Stimulated activated CD8-positive, alpha-beta memory T cell treated with anti-CD3 and anti-CD28 coated beads, Interleukin-4, amount 100 ng/mL, for 1 hour (primary cell): ENCODE measurements at places on chromosomes 4 and X.

GRCh38 chr4:56910172-56910967 lies 2.7 kb downstream of the REST start:
- no peak for DNase-seq

GRCh38 chr4:78951862-78952472 lies 12.7 kb upstream of the PAQR3 start:
- no peak for DNase-seq

- DNase-seq, result no peak
Measured at GRCh38 chr4:127214931-127215330, 417.8 kb upstream of the INTU start.

DNA sequence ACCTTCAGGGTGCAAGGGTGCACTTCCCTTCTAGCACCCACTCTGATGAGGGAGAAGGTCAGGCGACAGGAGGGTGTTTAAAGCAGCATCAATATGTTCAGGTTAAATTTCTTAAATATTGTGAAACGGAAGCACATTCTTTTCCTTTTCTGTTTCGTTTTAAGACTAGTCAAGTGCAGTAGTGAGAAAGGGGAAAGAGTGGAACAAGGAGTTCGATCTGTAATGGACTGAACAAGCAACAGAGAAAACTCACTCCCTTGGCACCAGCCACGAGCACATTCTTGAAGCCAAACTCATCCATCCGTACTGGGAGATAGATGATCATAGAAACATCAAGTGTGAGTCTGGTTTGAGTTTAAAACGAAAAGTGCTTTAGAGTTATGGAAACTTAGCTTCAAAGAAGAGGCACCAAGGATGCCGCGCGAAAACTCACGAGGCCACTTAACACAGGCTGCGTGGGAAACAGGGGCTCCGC lies 815 bp downstream of the FAM53A start:
- DNase-seq, result no peak

GRCh38 chr4:182207830-182208396 lies 35.3 kb upstream of the TENM3 start:
- no peak for DNase-seq

DNA sequence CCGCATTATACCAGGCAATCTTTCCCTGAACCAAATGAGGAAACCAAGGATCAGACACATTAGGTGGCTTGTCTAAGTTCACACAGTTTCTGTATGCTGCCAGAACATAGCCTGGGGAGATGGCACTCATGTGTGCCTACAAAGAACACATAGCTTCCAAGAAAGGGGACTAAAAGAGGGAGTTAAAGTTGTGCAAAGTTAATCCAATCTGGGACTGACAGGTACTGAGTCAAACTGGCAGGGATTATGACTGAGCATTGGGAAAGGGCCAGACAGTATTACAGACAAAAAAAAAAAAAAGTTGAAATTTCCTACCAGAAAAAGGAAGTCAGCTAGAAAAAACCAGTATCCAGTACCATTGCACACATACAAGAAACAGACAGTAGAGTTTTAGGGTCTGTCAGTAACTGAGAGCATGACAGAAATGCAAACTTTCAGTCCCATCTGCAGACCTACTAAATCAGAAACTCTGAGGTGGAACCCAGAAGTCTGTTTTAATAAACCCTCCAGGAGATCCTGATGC lies 37.2 kb downstream of the ADAMTS3 start:
- no peak for DNase-seq

- DNase-seq, result no peak
Measured at GRCh38 chr4:149793459-149793858, 22.2 kb downstream of the IQCM start.

DNA sequence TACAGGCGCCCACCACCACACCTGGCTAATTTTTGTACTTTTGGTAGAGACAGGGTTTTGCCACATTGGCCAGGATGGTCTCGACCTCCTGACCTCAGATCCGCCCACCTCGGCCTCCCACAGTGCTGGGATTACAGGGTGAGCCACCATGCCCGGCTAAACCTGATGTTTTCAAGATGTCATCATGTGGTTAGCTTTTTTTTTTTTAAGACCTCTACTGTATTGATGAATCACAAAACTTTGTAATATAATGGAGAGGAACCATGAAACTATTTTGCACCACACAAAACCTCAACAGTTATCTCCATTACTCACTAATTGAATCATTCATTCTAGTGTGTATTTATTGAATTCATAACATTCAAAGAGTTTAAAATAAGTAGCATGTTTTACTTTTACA lies 94.7 kb upstream of the NEIL3 start:
- DNase-seq, result no peak

DNA sequence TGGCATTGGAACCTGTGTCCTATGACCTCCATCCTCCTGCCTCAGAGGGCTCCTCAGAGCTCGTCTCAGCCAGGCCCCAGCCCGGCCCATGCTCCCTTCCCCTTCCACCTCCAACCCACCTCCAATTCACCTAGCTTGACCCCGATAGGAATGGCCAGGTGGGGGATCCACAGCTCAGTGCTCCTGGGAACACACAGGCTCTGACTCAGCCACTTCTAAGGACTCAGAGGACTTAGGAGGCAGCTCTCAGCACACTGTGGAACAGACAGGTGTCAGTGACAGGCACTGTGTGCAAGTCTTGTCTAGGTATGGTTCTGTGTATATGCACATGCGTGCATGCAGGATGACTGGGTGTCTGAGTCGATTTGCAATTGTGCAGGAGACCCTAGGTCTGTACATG lies 44.8 kb downstream of the PJA1 start:
- DNase-seq, result no peak

DNA sequence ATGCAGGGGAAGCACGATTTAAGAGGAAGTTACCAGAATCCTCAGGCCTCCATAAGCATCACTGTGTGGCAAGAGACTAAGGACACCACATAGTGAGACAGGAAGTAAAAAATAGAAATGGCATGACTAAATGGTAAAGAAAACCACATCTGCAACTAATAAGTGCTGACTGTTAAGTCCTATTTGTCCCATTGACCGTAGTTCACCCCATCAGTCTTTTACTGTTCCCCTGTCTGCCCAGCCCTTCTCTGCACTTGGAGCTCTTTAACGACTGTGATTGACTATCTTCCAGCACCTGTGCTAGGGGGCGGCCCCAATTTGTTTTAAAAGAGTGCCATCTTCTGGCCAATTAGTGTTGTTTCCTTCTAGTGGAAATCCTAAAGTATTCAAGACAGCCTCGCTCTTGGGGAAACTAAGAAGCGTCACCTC lies 94.2 kb downstream of the MAOA start:
- DNase-seq, result peak; percentile 9
